Epithelial cell of proximal tubule (primary cell): ENCODE measurements at places on chromosomes 11 and 22.
A peak's percentile ranks its signal among the peaks of the same experiment; 100 is the strongest.

GRCh38 chr11:123073343-123074057, 11.6 kb upstream of the HSPA8 start:
- DNase-seq: no peak

- no peak for DNase-seq
These were observed 557 bp downstream of the RANGAP1 start for GRCh38 chr22:41285441-41285819.

DNA sequence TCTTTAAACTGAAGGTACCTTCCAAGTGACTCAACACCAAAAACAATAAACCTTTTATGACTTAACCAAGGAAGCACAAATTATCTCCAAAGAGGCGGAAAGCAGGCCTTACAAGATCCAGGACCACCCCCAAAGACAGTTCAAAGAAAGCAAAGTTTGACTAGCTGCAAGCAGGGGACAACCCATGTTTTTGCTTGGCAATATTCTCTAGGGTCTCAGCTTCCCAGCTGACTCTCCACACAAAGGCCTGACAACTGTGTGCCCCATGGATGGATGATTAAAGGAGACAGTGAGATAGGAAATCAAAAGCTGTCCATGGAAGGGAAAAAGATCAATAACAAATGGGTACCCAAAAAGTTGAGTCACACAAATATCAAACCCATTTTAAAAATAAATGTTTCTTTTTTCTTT, 232.2 kb downstream of the DDX10 start:
- no peak for DNase-seq

DNA sequence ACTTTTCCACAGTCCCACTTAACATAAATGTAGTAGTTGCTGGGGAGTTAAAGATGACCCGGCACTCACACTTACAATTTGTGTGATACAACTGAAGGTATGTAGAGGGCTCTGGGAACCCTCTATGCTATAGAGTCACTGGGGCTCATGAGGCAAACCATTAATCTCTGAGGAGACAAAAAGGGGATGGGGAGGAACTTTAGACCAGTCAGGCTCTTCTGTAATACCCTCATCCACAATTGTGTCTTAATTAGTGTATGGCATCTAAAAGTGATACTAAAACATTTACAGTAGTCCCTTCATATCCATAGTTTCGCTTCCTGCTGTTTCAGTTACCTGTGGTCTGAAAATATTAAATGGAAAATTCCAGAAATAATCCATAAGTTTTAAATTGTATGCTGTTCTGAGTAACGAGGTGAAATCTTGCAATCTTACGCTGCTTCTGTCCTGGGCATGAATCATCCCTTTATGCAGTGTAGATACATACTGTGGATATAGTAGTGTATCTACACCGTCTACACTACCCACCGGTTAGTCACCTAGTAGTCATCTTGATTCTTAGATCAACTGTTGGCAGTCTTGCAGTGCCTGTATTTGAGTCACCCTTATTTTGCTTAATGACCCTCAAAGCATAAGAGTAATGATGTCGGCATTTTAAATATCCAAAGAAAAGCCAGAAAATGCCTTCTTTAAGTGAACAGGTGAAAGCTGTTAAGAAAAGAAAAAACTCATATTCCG, 12.2 kb downstream of the CBL start:
- peak; percentile 81 for DNase-seq

GRCh38 chr22:39917776-39918495, 17.1 kb downstream of the GRAP2 start:
- DNase-seq: no peak

GRCh38 chr11:116225784-116226585, 546.8 kb downstream of the BUD13 start:
- DNase-seq: no peak

GRCh38 chr11:130760515-130761125, 155.7 kb downstream of the SNX19 start:
- no peak for DNase-seq

- DNase-seq: no peak
These were observed 79.8 kb upstream of the SC5D start for GRCh38 chr11:121212536-121213361.

- no peak for DNase-seq
These were observed 8.8 kb upstream of the MED17 start for GRCh38 chr11:93775289-93775688.

GRCh38 chr11:120052196-120052775, 85.6 kb downstream of the TRIM29 start:
- no peak for DNase-seq

- DNase-seq: no peak
These were observed 1.2 kb upstream of the EED start for GRCh38 chr11:86243396-86243795.

- DNase-seq: no peak
These were observed 327.1 kb downstream of the FAM181B start for GRCh38 chr11:82406611-82407010.
